ENCODE measurements at places on chromosomes 7 and 10.

GRCh38 chr10:101397140-101397539 is 43.2 kb downstream of the BTRC start:
- no peak for DNase-seq

DNA sequence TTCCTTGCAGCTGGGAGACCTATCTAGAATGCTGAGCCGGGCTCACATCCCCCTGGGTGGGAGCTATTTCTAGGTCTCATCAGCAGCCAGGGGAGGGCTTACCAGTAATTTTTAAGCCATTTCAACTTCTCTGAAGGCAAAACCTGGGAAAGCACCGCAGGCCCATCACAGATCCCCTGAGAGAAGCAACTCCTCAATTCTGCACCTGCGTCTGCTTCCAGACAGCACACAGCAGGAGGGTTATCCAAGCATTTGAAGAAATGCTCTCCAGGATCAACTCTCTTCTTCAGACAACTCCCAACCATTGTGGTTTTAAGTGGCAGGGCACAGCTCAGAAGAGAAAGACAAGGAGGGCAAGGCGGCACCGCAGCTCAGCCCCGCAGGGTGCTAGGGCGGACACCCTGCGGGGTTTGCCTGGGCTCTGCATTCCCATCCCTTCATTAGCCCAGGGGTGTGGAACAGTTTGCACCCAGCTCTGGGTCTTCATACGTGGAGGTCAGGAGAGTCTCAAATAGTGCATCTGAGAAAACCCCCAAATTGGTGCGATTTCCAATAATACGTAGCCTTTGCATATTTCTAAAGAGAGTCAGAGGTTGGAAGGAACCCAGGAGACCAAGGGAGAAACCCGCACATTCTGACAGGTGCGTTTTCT is 618.7 kb downstream of the DNAJB6 start:
- DNase-seq: no peak

DNA sequence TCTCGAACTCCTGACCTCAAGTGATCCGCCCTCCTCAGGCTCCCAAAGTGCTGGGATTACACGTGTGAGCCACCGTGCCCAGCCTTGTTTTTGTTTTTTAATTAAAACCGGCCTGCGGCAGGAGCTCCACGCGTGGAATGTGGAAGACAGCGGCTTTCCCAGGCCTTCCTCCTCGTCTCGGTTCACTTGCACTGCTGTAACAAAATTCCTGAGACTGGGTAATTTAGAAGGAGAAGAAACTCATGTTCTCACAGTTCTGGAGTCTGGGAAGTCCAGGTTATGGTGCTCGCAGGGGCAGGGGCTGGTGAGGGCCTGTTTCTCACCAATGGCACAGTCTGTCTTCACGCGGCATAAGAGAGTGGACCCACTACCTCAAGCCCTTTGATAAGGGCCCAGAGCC is 14.4 kb upstream of the CRYGN start:
- no peak for DNase-seq

GRCh38 chr7:20892776-20893175 is 106.1 kb upstream of the SP8 start:
- DNase-seq: no peak

DNA sequence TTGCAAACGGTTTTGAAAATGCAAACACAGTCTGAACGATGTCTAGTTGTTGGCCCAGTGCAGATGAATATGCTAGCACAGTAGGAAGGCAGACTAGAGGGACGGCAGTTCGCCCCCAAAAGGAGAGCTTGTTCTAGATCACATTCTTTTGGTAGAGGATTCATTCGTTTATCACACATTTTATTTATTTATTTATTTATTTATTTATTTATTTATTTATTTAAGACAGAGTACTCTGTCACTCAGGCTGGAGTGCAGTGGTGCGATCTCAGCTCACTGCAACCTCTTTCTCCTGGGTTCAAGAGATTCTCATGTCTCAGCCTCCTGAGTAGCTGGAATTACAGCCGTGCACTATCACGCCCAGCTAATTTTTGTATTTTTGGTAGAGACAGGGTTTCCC is 59.4 kb upstream of the ZPBP start:
- DNase-seq: no peak

GRCh38 chr7:131170440-131171271 is 157.0 kb upstream of the MKLN1 start:
- no peak for DNase-seq

GRCh38 chr10:34200355-34200901 is 614.7 kb downstream of the PARD3 start:
- no peak for DNase-seq

DNA sequence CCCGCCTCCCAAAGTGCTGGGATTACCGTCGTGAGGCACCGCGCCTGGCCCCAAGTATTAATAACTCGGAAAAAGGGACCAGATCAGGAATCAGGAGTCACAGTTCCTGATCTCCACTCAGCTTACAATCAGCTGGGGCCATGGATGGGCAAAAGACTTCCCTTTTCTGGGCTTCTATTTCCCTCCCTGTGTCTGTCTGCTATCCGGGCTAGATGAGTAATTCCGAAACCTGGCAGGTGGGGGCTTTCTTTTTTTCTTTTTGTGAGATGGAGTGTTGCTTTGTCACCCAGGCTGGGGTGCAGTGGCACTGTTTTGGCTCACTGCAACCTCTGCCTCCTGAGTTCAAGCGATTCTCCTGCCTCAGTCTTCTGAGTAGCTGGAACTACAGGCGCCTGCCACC is 11.6 kb downstream of the RPS24 start:
- no peak for DNase-seq

DNA sequence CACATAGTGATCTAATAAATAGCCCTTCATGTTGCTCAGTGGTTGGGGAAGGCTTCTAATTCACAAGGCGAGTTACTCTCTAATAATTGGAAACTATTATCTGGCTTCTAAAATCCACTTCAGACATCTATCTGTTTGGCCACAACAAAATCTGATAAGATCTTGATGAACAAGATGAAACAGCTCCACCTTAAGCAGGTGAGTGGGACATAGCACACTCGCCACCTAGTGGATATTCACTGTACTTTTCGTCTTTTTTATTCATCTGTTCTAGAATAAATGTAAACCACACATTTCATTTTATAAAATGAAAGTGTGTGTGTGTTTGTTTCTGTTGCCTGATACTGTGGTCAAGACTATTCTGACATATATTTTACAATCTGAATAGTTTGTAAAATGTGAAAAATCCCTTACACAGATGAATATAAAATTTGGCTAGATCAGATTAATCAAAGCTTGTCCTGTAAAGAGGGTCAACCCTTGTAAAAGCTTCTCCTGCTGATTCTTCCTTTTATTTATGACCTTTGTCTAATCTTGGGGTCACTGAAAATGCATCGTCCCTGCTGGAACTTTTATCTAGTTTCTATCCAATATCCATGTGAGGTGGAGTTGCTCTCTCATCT is 26.5 kb upstream of the CNTNAP2 start:
- no peak for DNase-seq

DNA sequence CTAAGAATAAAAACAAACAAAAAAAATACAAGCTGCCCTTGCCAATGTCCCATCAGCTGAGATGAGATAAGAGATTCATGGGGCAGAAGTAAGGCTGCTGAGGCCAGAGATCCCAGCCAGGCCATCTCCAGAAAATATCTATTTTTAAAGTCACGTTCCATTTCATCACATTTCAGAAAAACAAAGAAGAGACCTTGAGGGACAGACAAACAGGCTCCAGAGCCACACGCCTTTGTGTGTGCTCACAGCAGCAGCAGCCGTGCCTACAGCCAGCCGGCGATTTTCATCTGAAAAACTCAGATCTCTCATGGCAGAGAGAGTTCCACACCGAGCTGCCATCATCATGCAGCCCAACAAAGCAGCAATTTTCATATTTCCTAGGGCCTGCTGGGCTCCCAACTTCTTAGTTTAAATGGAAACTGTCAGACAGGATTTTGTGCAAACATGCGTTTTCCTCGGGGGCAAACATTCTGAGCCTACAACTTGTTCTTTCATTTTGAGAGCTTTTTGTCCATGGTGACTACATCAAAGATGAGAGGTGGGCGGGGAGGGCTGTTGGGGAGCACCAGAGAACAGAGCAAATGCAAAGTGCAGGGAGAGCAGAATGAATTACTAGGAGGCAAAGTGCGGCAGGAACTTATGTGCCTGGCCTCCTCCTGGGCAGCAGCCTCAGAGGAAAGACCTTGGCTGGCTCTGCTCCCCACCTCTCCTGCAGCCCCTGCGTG is 38.8 kb downstream of the DLG5 start:
- DNase-seq: no peak

DNA sequence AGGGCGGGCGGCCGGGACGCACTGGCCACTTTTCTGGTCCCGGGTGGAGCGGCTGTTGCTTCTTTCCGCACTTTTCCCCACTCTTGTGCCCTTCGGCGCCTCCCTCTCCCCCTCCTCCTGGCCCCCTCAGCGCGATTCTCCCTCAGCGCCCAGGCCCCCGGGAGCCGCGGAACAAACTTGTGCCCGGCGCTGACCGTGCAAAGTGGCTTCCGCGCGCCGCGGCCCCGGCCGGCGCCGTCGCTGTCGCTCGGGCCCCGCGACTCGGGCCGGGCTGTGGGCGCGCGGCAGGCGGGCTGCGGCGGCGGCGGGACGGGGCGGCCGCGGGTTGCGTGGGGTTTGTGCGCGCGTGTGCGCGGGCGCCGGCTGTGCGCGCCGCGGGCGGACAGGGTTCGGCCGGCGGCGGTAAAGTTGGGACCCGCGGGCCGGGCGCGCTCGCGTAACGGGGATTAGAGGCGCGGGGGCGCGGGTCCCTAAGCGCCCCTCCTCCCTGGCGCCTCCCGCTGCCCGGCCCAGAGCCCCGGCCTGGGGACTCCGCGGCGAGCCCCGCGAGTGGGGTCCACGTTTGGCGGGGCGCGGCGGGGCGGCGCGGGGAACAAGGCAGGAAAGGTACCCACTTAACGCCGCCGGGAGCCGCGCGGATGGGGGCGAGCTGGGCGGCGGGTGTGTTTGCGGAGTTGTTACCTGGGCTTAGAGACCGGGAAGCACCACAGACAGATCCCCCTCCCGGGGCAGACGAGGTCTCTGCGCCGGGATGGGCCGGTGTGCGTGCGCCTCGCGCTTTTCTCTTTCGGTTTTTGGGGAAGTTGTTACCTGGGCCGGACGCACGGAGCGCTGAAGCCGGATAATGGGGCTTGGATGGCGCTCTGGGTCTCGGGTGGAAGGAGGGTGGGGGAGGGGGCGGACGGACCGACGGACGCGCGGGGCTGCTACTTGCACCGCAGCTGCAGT is 860 bp downstream of the ZEB1 start:
- no peak for DNase-seq

GRCh38 chr7:24764011-24764410 is 6.7 kb upstream of the GSDME start:
- DNase-seq: no peak

DNA sequence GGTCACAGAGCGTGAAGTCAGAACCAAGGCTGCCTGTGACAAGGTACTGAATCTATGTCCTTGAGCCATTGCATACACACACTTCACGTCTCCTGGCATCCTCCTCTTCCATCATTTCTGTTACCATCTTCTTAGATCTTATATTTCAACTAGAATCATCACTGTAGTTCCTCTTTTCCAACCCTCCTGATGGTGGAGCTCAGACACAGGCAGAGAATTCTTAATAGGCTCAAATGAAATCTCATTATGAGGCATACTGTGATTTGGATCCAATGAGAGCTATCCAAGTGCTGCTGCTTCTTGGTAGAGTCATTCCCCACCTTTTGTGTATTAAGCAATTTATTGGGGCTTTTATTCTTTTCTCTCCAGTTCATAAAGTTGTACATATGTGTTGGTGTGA is 113.2 kb downstream of the CALCR start:
- no peak for DNase-seq

- no peak for DNase-seq
Measured at GRCh38 chr10:93224005-93224779, 150.5 kb downstream of the CYP26A1 start.

DNA sequence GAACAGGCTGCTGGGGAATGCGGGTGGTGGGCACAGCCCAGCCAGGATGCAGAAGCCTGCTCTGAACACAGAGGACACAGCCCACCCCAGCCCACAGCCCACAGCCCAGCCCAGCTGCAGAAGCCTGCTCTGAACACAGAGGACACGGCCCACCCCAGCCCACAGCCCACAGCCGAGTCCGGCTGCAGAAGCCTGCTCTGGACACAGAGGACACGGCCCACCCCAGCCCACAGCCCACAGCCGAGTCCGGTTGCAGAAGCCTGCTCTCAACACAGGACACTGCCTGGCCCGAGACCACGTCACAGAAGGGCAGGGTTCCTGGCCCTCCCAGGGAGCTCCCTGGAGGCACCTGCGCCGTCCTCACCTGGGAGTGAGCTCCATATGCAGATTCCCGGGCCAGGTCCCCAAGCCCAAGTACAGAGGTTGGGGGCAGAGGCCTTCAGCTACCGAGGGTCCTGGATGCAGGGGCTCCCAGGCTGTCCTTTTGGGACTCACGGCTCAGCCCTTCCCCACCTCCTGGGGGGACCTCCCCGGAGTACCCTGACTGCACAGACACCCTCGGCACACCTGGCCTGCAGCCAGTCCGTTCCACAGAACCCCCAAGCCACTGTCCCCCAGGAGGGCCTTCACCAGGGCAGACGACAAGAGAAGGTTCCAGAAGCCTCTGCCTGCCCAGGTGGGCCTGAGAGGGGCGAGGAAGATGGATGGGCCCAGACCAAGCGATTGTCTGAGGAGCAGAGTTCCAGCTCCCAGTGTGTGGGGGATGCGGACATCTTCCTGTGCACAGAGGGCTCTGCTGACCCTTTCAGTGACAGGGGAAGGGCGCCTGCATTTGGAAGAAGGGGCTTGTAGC is 23.7 kb upstream of the FOXL3 start:
- no peak for DNase-seq

DNA sequence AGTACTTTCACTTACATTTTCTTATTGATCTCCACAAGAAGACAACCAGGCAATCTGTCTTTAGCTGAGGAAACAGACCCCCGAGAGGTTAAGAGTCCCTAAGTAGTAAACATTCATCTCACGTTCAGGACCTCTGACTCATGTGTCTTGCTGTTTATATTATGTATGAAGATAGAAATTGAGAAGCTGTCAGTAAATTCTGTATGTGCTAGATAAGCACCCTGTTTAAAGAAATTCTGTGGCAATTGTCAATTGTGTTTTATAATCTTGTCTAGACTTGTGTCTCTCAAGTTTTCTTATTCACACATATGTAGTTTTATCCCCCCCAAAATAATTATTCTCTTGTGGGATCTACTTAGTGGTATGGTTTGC is 14.5 kb downstream of the ADK start:
- no peak for DNase-seq

GRCh38 chr7:36746347-36746746 is 22.1 kb upstream of the AOAH start:
- DNase-seq: peak; percentile 58

GRCh38 chr10:4632757-4633156 is 193.2 kb upstream of the AKR1E2 start:
- DNase-seq: no peak

DNA sequence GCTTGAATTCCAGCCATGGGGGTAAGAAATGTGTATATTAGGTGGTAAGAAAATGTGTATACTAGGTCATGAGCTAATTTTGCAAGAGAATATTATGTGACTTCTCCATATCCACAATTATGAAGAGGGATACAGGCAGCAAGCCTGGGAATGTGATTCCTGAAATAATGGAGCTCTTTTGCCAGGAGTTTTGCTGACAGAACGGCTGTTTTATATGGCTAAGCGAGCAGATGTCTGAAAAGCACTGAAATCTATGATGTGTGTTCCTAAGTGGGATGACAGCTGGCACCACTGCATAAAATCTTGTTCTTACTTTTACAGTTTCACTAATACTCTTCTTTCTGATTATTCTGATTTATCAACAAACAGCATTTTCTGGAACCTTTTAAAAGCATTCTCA is 386.0 kb upstream of the HPS1 start:
- DNase-seq: no peak
